ENCODE measurements at places on chromosomes 7 and 10.

DNA sequence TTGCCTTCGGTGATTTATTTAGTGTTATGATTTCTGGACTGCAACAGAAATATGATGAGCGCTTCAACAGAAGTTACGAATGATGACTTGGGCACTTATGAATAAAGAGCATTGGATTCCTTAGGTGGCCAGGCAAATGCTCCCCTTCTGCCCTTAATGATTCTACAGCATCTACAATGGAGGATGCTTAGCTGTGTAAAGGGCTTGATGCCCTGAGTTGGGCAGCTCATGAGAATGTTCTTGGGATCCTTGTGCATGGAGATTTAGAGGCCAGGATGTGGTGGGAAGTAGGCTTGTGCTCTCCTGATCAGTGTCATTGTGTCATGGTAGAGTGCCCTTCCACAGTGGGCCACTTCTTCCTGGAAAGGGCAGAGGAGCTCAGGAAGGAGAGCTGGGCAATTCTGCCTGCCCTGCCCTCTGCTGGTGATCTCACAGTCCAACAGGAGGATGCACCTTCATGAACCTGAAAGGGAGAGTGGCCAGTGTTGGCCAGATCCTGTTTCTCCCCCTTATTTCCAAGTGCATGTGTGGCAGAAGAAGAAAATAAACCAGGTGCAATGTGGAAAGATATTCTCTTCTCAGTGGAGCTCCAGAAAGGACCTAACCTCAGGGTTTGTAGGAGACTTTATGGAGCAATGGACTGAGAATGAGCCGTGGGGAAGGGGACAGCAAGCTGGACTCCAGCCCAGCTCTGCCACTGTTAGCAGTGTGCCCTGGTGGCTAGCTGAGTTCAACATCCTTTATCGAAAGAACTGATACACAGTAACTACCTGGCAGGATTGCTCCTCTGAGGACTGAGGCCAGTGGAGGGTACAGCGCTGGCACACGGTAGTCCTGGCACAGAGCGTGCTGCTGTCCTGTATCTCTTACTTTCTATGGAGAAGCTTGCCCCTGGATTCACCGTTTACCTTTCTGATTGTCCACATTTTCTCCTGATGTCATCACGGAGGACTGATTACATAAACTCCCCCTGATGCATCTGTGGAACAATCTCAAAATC is 182.9 kb downstream of the BMPER start:
- DNase-seq, result no peak

DNA sequence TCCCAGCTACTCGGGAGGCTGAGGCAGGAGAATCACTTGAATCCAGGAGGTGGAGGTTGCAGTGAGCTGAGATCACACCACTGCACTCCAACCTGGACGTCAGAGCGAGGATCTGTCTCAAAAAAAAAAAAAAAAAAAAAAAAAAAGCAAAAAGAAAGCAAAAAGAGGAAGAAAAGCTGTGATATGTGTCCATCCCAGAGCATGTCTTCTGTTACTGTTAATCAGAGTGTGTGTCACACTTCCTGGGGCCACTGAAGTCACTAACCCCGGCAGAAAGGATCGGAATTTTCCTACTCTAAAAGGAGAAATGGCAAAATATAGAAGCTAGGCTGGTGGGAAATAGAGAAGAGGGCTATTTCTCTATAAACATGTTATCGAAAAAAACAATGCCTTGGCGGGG is 11.9 kb downstream of the PIK3AP1 start:
- no peak for DNase-seq

DNA sequence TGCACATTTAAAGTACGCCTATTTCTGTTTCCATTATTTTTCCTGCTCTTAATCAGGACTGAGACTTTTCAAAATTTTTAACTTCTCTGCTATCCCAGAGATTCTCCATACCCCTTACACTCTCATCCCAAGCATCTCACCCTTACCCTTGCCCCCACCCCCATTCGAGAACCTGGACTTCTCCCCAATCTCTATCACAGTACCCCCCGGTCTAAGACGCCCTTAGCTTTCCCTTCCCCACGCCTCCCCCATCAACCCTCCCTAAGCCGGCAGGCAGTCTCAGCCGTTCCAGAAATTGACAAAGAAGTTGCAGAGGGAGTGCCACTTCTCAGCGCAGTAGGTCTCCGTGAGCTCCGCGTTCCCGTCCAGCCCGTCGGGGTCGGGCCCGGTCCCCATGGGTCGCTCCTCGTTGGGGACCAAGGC is 1.4 kb downstream of the FGFBP3 start:
- no peak for DNase-seq

- DNase-seq, result no peak
These were observed 15.5 kb downstream of the MAPK8 start for GRCh38 chr10:48322017-48322416.

DNA sequence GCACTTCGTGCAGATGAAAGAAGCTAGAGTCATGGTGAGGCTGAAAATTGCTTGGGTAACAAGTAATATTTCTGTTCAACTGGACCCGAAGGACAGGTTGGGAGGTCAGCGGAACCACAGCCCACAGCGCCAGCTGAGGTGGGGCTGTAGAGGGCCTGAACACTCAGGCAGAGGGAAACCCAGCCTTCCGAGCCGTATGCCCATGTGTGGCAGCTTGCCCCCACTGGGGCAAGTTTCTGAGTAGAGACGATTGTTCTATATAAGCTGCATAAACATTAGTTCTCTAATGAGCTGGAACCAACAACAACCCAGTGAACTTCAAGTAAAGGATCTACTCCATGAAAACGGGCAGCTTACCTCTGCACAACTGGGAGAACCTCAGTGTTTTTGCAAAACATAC is 58.4 kb upstream of the TNS3 start:
- DNase-seq, result no peak

- no peak for DNase-seq
These were observed 416.8 kb downstream of the GALNT17 start for GRCh38 chr7:71548746-71549145.

DNA sequence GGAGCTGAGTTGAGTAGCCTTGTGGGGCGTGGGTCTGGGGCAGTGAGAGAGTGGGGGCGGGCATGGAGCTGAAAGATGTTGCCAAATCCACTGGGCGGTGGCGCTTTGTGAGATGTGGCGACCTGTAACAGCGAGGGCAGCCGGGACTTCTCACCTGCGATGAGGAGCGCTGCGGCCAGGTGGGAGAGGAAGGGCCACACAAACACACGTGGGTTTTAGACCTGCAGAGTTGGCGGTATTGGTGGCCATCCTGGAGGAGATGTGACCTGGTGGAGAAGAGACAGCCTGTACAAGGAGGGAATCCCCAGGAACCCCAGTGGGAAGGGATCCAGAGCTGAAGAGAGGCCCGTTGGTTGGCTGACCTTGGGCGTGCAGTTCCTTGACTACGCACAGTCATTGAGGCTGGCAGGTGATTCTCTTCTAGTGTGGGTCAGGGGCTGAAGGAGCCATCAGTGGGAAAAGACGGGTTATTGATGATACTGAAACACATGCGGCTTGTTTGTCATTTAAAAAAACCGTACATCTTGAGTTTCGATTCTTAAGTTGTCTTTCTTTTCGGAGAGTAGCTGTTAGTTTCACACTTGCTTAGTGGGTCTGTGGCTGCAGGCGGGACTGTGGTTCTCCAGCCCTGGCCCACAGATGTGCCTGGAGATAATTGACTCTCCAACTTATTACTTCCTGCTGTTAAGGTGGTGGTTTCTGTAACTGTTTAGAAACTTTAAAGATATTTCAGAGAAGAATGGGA is 2.4 kb downstream of the CHST12 start:
- DNase-seq, result no peak

- no peak for DNase-seq
These were observed 11.0 kb upstream of the BLVRA start for GRCh38 chr7:43747328-43748105.

DNA sequence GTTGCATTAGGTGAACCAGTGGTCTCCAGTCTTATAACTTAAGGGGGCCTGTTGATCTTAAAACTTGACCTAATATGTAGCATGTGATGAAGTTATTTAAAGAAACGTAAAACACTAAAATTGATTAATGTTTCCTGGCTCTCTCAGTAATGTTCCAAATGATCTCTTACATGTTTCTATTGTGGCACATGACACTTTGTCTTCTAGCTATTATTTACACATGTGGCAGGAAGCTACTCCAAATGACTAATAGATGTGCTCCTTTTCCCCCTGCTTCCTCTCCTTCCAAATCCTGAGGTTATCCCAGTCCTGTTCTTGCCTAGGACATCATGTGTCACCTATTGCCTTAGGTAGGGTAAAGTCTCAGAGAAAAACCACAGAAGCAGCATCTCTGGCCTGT is 89.4 kb downstream of the FAS start:
- DNase-seq, result no peak

DNA sequence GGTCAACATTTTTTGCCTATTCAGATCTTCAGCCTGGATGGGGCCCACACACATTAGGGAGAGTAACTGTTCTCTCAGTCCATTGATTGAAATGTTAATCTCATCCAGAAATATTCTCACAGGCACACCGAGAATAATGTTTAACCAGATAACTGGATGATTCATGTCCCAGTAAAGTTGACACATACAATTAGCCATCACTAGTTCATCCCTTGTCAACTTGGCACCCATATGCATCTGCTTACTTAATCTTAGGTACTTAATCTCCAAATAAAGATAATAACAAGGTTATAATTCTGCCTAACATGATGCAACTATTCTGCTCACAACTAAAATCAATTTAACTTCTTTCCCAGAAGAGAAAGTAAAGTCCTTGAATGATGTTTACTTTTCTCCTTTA is 502.6 kb downstream of the ADRA2A start:
- no peak for DNase-seq

GRCh38 chr7:90999989-91000979 is 263.9 kb upstream of the FZD1 start:
- no peak for DNase-seq

DNA sequence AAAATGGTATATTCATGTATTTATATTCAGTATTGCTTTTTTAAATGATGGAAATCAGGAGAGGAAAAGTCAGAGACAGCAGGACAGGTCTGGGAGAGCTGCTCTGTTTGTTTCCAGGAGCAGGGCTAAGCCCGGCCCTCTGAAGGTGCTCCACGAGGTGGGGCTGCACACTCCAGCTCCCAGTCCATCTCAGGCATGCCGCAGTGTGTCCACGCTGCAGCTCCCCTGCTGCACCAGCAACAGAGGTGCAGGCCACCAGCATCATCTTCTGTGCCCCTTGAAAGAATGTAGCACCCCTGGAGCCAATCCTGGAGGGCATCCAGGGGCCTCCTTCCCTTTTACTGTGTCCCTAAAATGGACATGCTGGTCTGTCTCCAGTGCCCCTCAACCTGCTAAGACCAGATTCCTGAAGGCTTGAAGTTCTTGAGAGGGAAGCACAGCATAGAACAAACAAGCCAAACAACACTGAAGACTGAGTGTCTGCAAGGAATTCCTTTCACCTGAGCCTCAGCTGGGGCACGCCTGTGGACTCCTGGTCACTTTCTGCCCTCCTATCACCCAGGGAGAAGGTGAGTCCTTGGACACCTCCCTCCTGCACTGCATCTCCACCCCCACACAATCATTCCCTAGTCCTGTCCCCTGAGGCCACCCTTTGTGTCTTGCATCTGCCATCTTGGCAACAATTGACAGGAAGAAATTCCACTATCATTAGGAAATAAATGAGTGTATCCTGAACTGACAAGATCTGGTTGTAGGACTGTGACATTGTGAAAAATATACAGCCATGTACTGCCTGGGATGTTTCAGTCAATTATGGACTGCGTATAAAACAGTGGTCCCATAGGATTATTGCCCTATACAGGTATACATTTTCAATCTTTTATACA is 100.5 kb downstream of the CXCL12 start:
- no peak for DNase-seq

Measured in right renal cortex interstitium (tissue), 3 donors.